ENCODE measurements at places on chromosomes 5 and 9.
A peak's percentile ranks its signal among the peaks of the same experiment; 100 is the strongest.

DNA sequence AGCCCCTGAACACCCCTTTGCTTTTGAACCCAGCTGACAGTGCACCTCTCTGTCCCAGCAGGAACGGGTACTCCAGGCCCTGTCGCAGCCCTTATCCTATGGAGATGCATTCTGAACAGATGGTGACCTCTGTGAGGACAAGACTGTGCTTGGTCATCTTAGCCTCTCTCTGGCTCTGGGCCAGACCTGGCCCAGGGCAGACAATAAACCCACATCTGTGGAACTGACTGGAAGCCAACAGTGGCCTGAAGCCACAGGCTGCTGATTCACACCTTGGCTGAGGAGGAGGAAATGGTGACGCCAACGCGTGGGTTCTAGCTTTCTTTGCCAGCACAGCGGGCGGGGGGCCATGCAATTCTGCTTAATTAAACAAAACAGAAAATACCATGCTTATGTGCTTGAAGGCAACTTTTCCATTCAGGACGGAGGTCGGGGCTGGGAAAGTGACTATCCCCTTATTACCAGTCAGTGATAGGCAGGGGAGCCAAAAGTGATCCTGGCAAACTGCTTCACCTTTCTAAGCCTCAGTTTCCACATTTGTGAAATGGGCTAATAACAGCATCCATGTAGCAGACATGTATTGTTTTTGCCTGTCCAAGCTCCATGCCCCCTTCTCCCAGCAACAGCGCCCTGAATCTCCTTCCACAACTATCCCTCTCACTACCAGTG, 10.8 kb downstream of the SH3PXD2B start:
- DNase-seq = no peak

DNA sequence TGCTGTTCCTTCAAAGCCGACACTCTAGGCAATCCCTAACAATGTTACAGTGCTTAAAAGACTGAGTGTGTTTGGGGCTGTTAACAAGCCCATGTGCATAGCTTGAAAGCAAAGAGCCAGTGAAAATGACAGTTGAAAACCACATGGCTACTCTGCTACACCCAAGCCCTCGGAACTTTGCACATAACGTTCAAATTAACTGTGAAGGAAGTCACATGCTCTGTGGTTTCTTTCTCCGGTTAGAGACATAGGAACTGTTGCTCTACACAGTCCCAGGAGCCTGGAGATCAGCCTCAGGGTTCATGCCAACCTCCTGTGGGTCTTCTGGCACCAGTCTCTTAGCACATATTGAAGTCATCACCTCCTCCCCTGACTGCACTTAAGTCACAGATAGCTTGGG, 51.1 kb downstream of the C9orf152 start:
- no peak for DNase-seq

DNA sequence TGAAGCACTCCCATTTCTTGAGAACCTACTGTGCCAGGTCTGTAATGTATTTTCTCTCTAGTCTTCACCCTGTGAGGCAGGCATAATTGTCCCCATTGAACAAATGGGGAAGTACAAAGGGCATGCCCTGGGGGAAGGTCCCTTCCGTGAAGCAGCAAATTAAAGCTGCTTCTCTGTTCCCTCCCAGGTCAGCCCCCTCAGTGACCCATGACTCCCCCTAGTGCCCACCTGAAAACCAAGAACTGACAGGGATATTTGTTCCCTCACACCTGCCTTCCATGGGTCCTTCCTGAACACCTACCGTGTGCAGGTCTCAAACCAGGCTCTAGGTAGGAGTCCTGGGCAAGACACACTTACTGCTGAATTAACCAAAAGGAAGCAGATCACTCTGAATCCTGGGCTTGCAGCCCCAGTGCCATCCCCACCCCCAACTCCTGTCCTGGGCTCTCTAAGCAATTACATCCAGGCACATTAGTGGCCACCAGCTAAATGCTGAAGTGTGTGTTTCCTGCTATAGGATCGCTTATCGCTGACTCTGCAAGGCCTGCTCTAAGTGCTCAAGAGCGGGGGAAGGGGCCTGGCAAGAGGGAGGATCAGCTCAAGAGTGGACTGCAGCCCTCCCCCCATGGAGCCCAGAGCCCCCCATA, 254.8 kb downstream of the CDK5RAP2 start:
- DNase-seq = no peak

DNA sequence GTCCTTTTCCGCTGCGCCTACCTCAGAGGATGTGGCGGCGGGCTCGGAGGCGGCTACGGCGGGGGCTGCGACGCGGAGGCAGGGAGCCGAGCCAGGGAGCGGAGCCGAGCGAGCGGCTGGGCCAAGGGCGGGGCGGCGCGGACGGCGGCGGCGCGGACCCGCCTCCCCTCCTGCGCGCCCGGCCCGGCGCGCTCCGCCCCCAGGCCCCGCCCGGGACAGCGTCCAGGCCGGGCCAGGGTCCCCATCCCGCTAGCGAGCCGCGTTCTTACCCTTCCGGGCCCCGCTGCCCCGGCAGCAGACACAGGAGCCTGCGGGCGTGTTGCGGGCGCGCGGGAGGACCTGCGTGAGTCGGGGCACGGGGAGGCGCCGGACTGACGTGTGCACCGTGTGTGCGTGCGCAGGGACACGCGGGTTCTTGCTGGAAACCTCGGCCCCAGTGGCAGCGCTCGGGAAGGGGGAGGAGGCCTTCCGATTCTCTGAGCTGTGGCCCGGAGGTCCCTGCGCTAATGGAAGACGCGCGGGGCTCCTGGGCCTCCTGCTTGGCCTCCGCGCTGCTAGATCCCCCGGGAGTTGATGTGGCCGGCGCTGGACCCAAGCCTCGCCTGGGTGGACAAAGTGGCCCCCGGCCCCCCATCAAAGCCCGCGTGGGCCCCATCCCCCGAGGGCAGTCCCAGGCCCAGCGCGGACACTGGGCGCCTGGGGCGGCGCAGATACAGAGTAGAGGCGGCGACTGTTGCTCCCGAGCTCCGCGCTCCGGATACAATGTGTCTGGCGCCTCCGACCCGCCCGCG, at the start of gene VDAC1:
Gene VDAC1, minus strand, starts transcription at position 350 of the 791 bp plus-strand sequence. CDS start 11,963 bp downstream, outside the sequence.
- DNase-seq = peak; percentile 85

DNA sequence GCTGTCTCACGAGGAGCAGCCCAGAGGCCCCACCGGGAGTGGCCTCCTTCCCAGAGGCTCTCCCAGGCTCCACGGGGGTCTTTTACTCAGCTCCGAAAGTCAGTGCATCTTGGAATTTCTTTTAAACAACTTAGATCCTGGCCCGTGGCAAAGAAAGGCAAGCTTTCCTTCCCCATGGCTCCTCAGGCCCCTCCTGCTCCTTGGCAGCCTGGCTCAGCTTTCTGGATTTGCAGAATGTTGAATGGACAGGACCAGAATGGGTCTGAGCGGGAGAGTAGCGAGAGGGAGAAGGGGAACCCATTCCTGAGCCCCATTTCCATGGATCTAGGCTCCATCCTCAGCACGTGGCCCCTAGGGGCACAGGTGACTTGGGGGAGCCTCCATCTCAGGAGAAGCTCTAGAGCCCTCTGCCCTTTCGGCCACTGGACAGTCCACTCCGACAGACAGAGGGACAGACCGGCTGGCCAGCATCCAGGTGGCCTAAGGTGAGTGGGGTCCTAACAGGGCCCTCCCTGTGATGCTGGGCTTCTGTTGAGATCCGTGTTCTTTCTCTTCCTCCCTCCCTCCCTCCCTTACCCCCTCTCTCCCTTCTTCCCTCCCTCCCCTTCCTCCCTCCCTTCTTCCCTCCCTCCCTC, 173.9 kb upstream of the PPP1R26 start:
- DNase-seq = no peak

DNA sequence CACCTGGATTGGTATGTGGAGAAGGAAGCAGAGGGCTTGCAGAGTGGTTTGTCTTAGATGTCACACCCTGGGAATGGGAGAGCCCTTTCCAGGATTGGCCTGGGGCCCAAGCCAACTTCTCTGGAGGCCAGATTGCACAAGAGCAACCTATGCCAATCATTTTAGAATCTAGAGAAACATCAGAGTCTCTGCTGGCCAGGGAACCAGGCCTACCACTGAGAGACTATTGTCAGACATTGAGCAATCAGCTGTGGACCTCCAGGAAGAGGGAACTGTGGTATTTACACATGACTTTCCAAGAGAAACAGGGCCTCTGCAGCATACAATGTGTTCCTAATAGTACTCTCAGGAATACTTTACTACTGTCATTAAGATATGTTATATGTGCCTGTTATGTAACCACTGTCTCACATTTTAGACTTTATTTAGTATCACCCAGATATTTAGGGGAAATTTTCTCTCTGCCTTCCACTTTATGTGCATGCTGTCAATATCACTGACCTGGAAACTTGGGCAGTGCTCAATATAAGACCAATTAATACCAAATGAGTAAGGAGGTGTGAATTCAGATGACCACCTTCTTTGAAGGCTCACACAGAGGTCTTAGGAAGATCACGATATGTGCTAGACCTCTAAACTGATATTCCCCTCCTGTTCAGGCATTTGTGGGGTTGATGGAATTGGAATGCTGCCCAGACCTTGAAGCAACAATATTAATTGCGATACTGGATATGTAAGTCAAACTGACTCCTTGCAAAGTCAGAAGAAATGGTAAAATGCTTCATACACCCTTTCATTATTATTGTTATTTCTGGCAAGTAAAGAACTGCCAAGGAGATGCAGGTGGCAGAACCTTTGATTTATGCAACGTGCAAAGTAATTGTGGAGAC, 20.5 kb upstream of the CCL28 start:
- no peak for DNase-seq

GRCh38 chr5:17260549-17260948, 43.1 kb downstream of the BASP1 start:
- no peak for DNase-seq

DNA sequence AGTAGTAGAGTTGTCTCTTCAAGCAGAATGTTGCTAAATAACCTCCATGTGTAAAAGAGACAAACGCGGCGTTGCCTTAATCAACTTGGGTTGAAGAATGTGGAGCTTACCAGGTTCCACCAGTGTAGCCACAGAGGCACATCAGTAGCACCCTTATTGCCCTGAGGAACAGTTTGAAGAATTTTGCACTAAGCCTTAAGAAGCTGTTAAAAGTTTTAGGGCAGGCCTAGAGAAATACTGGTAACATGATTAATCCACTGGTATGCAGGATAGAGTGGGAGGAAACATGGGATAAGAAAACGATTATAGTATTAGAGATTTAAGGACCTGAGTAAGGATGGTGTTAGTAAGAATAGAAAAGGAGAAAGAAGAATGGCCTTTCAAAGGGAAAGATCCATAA, 100.6 kb downstream of the ZCCHC7 start:
- DNase-seq = no peak

DNA sequence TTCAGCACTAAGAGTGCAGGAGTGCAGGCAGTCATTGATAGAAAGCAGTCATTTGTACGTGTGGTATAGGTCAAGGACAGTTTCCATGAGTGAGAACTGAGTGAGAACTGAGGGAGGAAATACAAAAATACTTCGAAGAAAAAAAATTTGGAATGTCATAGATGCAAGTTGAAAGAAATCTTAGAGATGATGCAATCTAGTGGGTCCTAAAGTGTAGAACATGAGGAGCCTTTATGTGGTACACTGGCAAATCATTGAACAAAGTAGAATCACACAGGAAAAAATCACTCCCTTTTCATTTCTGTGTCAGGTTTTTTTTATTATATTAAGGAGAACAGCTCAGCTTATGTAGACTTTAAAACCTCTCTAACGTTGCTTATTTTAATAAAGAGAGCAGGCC, 26.4 kb upstream of the SLC1A1 start:
- DNase-seq = no peak

DNA sequence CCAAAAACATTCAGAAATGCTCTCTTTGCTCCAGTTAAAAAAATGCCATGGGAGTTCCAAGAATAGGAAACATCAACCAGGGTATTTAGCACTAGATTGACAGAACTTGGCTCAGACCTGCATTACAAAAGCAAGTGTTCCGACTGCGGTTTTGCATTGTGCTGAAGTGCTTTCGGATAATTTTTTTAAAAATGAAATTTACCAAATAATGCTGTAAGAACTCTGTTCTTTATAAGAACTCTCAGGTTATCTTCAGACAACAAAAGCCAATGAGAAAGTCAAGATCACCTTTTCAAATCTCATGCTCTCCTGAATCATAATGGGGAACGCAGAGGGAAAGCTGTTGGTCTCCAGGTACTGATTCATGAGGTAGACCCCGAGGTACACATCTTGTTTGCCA, 483 bp upstream of the PLPP6 start:
- DNase-seq = no peak

- DNase-seq = no peak
Observed at GRCh38 chr5:112697322-112697721, 40.4 kb upstream of the APC start.

DNA sequence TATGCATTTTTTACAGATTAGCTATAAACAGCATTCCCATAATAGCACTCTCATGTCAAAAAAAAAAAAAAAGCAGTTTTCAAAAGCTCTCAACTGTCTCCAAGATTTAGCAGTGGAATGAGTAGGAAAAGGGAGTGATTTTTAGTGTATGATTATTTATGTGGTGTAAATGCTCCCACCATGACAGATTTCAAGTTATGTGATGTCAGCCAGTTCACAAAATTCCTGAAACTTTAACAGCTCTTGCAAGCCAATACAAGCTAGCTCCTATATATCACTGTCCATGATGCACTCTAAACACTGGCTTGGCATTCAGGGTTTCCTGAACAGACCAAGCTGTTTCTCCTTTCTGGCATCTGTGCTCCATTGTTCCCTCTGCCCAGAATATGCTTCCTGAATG, 7.9 kb upstream of the ANKDD1B start:
- DNase-seq = no peak

DNA sequence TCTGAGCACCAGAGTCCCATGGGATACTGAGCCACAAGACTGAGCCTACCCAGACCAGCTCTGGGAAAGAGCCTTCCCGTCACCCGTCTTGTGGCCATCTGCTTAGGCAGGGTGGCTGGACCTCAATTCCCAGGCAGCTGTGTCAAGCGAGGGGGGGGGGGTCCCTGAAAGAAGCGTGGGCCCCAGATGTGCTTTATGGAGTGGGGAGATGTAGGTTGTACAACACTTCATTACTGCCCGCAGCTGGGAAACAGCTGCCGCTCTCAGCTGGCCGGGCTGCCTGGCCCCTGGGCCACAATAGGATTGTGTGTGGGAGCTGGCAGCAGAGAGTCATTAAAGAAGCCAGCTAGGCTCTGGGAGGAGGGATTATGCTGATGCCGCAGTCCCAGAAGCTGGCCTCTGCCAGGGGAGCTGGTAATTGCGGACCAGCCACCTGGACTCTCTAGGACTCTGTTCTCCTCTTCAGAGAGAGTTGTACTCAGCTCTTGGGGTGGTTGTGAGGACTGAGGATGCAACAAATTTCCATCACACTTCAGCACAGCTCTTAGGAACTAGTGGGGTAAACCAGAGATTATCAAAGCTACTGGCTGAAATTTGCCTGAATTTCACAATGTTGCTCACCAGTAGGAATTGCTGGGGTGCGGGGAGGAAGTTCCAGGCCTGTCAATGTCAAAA, 145.4 kb downstream of the GADD45G start:
- peak; percentile 26 for DNase-seq

- DNase-seq = no peak
Observed at GRCh38 chr9:130845254-130845653, 10.2 kb downstream of the ABL1 start.

GRCh38 chr5:147450606-147451005, 59.3 kb downstream of the DPYSL3 start:
- DNase-seq = no peak

DNA sequence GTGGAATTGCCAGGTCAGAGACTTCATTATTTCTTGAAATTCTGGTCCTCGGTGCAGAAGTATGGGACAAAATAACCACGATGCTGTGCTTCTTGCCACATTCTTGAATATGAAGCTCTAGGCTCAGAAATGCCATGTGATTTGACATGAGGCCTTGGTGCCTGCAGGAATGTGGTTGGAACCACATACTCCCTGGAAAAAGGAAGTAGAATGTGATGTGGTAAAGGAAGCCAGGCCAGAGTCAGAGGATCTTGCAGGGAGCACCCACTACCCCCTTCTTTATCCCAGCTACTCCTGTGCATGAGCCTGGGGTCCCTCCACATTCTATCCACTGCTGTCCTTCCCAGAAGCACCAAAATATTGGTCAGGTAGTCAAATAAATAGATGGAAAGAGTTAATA, 80.9 kb downstream of the FOXD1 start:
- DNase-seq = no peak
